ENCODE measurements at places on chromosomes 3 and 15.

DNA sequence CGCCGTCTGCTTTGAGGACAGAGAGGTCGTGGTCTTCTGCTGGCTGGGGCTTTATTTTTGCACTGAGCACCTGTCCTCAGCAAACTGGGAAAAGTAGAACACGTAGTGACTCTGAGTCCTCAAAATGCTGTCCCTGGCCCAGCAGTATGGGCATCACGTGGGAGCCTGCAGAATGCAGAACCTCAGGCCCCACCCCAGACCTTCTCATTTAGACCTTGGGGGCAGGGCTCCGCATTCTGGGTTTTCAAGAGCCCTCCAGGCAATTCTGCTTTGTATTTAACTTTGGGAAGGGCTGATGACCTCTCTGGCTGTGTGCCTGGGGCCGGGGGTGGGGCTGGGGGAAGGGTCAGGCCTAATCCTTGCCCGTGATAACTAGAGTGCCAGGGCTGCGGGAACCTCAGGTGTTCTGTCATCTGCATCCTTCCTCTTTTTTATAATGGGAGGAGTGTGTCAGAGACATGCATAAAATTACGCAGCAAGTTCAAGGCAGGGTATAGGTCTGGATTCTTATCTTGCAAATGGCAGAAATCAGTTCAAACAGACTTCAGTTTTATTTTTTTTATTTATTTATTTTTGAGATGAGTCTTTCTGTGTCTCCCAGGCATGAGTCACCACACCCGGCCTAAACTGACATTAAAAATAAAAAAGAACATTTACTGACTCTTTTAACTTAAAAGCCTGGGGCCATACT is 11.1 kb downstream of the SLC6A6 start:
- DNase-seq: no peak

DNA sequence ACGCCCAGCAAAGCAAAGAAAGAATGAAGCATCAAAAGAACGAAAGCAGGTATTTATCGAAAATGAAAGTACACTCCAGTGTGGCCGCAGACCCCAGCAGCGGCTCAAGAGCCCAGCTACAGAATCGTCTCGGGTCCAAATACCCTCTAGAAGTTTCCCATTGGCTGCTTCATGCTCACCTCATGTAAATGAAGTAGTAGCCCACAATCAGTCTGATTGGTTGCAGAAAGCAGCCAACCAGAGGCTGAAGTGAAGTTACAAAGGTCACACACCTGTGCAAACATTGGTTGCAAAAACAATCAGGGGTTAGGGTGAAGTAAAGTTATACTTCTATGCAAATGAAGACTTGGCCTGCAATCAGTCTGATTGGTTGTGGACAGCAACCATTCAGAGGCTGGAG is 32.0 kb downstream of the SV2B start:
- DNase-seq: no peak

- DNase-seq: peak; percentile 19
These were observed 107.7 kb upstream of the RPL32 start for GRCh38 chr3:12948891-12949711.

GRCh38 chr3:172148241-172148640 is 108.9 kb downstream of the FNDC3B start:
- DNase-seq: no peak
